GM10248 (cell line): ENCODE measurements at places on chromosomes 16 and 17.
A peak's percentile ranks its signal among the peaks of the same experiment; 100 is the strongest.

DNA sequence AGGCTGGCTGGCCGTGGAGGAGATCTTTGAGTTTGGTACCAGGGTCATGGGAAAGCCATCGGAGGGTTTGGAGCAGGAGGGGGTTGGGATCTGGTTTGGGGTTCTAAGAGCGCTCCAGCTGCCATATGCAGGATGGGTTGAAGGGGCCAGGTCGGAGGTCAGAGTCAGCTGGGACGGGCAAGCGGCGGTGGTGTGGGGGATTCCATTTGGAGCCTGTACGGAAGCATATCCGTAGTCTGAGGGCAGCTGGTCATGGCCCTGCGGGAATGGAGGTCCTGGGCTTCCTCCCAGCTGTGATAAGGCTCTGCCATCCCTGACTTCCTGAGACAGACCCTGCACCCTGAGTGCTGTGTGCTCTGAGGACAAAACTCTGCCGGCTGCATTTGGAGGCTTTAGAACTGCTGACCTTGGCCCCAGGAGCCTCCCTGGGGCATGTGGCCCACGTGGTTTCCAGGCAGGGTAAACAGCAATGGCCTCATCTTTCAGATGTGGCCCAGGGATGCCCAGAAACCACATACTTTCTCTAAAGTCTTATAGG is 46.5 kb downstream of the ATP2C2 start:
- DNase-seq, result no peak

- peak; percentile 80 for DNase-seq
These were observed 22.7 kb downstream of the PEMT start for GRCh38 chr17:17568772-17569195.

- no peak for DNase-seq
These were observed 21.6 kb upstream of the PABPN1L start for GRCh38 chr16:88888057-88888456.

- DNase-seq, result no peak
These were observed 13.6 kb upstream of the DOC2B start for GRCh38 chr17:194828-195602.

- DNase-seq, result no peak
These were observed 4.9 kb upstream of the RAB11FIP4 start for GRCh38 chr17:31386542-31387075.

DNA sequence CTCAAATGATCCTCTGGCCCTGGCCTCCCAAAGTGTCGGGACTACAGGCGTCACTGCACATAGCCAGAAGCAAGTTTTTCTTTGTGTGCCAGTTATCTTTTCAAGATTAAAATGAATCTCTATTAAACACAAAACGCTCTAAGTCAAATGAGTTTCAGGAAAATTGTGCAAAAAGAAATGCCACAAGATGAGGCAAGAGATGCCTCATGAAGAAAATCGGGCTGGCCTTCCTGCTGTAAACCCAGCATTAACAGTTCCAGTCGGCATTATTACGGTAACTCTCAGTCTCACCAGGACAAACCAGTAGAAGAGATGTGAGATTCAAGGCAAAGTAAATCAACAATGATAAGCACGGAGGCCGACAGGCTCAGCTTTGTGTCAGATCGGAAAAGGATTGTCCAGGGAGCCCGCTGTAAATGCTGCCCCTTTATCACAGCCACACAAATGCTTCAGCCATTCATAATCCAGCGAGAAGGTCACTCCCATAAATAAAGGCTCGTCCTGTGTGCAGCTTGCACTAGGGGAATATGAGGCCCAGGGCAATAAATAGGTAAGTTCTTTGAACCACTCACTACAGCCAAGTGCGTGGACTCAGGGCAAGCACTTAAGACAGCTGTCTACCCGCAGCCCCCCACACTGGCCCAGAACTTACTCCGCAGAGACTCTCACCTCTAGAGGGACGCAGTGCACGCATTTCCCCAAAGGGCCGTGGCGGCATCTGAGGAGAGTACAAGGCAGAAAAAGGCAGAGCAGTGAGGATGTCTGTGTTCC is 27.2 kb downstream of the NPLOC4 start:
- no peak for DNase-seq

DNA sequence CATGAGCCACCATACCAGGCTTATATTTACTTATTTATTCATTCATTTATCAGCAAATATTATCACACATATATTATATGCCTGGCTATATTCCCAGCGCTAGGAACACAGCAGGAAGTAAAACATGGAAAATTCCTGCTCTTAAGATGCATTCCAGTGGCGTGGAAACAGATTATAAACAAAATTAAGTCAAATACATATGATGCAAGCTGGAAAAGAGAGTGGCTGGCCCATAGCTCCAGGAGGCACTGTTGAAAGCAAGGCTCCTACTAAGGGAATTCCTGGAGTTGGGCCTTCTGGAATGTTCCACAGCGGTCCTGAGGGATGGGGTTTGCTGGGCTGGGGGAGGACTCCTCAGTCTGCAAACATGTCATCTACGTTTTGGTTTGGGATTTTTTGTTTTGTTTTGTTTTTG is 18.4 kb downstream of the ADCY9 start:
- no peak for DNase-seq

DNA sequence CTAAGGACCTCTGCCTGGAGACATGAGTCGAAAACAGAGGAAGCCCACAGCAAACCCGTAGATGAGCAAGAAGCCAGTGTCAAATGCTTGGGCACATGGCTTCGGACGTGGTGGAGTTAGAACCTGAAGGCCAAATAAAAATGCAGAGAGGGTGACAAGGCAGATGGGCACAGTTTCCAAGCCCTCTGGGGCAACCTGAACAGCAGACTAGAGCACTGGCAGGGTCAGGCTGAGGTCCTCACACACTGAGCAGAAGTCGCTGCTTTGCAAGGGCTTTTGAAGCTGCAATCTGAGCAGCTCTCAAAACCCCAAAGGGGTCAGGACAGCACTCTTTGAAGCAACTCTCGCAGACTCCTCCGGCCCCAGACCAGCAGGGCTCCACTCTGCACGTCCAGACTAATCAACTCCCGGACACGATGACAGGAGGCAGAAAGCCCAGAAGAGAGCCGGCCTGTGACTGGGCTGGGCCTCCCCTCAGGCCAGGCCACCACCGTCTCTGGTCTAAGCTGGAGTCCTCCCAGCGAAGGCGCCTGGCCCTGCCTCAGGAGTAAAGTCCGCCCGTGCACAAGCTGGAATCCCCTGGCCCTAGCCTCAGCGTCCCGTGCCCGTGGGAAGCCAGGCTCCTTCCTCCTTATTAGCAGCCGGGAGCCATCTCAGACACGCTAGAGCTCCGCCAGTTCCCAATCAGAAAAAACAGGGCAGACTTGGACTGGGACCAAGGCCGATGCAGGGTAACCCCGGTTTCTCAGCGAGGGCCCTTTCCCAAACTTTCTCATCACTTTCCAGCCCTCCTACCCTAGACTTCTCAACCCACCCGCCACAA is 924 bp downstream of the SMARCD2 start:
- DNase-seq, result peak; percentile 28

DNA sequence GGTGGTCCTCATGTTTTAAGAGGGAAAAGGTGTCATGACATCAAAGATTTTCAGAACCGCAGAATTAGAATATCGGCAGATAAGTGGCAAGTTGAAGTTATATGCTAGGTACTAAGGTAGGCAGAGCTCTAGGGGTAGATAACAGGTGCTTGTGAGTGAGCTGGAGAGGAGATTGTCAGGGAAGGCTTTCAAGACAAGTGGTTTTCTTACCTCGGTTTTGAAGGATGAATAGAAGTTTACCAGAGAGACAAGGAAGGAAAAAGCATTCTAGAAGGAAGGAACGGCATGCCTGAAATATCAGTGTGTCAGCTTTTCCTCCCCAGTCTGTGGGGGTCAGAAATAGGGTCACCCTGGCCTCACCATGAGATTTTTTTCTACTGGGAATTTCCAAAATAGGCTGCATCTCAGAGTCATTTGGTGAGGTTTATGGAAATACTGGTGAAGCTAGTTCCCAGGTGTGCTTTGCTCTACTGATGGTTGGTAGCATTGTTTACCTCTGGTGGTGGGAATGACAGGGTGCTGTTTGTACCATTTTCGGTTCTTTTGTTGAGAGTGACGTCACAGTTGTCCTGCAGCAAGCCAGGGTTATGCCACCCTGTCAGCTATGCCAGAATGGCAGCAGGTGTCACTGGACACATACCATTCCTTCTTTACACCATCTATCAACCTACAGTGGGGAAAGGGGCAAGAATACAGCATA is 112.5 kb downstream of the MSI2 start:
- DNase-seq, result no peak

DNA sequence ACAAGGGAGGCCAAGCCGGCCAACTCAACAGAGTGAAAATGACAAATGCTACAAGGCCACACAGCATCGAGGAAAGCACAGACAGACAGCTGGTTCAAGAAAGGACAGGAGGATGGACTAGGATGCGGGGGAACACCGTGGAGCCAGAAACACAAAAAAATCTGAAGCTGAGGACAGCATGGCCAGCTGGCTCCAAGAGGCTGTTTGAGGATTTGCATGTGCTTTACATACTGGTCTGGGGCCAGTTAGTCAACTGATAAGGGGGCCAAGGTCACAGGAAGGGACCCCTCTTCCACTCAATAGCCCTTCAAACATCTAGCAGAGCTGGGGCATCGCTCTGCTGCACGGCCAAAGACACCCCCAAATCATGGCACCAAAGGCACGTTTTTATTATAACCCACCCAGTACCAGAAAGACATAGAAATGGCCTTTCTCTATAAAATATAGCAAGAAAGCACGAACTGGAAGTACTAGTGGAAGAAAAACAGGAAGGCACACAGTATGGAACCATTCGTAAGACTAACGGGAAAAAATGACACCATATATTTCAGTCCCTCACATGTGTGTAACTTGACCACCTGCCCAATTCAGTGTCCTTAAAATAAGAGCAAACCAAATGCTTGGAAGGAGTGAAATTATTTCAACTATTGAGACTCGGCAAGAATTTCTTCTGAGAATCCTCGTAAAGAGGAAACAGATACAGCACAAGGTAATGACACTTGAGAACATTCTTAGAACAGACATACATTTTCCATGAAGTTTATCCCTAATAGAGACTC is 7.8 kb upstream of the SRL start:
- no peak for DNase-seq

DNA sequence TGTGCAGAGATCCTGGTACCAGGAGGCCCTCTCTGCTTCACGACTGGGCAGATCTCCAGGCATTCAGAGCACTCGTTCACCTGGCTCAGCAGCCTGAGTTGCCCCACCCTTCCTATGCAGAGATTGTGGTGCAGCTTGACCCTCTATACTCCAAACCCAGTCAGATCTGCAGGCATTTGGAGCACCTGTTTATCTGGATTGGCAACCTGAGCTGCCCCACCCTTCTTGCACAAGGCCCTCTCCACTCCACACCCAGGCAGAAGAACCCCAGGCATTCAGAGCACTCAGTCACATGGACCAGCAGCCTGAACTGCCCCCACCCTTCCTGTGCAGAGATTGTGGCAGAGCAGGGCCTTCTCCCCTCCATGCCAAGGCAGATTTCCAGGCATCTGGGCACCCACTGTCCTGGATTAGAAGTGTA is 88.4 kb upstream of the CDH5 start:
- DNase-seq, result no peak

DNA sequence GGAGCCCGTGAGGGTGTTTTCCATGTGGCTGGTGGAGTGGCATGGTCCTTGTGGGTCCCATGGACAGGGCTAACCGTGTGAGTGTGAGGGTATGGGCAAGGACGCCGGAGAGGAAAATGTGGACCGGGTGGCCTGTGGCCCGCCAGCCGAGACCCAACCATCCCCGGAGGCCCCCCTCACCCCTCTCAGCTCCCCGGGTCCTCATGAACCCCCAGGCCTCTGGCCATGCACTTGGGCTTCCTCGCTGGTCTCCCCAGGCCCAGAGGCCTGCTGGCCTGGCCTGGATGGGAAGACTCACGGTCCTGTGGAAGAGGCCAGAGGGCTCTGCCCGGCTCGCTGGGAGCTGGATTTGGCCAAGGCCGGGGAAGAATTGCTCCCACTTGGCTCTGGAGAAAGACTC is 13.1 kb downstream of the RAP1GAP2 start:
- no peak for DNase-seq

GRCh38 chr16:7745276-7745675 is 412.6 kb downstream of the RBFOX1 start:
- DNase-seq, result no peak

DNA sequence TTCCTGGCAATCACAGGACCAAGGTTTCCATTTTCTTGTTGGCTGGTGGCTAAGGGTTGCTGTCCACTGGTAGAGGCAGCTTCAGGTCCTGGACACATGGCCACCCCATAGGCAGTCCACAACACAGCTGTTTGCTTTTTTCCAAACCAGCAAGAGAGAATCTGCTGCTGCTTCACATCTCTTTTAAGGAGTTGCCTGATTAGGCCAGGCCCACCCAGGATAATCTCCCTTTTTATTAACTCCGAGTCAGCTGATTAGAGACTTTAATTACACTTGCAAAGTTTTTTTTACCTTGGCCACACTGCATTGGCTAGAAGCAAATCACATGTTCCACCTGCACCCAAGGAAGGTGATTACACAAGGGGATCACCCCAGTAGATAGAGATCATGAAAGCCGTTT is 106.6 kb upstream of the IRX6 start:
- DNase-seq, result no peak

- DNase-seq, result peak; percentile 71
These were observed 9.8 kb downstream of the TMEM204 start for GRCh38 chr16:1543085-1543896.

GRCh38 chr17:2028234-2028614 is 1.7 kb upstream of the DPH1 start:
- DNase-seq, result no peak

- no peak for DNase-seq
These were observed 43.2 kb downstream of the ABCC12 start for GRCh38 chr16:48112600-48112999.

- DNase-seq, result peak; percentile 39
These were observed 11.4 kb upstream of the MRPS23 start for GRCh38 chr17:57861000-57861789.

GRCh38 chr17:72618001-72618509 is 474.4 kb downstream of the SLC39A11 start:
- DNase-seq, result no peak

GRCh38 chr16:46627746-46628145 is 6.6 kb upstream of the SHCBP1 start:
- DNase-seq, result no peak

GRCh38 chr16:1221628-1222552 is 3.2 kb downstream of the TPSG1 start:
- no peak for DNase-seq

DNA sequence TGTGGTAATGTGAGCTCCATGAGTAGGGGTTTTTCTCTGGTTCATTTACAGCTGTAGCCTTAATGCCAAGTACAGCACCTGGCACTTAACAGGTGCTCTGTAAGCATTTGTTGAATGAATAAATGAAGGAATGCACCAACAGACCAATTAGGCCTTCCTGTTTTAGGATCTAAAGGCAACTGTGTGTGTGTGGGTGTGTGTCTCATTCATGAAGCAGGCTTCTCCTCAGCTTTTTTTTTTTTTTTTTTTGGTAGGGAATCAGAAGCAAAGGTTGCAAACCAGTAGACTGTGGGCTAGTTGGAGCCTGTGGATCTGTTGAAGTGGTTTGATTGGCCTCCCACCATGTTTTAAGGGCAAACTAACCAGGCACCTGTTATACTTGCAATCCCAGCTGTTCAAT is 48.1 kb downstream of the HS3ST2 start:
- DNase-seq, result no peak

GRCh38 chr17:12423337-12423736 is 242.4 kb upstream of the MYOCD start:
- no peak for DNase-seq
